ENCODE measurements at places on chromosomes 12 and 14.
A peak's percentile ranks its signal among the peaks of the same experiment; 100 is the strongest.

DNA sequence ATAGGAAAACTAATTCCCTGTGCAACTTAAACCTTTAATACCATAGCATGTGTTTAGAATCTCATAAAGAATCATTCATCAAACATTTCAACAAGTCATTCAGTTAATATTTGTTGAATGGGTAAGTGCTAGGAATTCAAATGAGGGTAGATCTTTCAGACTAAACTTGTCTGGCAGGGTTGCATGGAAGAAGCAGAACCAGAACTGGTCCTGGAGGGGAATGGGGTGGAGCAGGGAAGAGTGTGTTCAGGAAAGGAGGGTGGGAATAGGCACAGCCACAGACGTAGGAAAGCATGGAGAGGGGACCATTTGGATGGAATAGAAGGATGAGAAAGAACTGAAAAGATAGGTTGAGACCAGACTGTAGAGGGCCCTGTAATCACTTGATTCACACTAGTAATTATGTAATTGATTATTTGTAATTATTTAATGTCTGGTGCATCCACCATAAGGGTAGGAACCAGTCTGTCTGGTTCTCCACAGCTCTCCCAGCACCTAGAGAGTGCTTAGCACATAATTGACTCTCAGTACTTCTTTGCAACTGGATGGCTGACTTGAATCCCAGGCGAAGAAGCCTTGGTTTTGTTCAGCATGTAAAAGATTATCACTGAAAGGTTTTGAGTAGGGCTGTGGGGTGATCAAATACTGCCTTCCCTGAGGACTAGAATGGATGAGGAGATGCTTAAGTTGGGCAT lies 3.0 kb upstream of the MAP3K9 start:
- no peak for DNase-seq

GRCh38 chr12:20000229-20000849 lies 368.0 kb upstream of the PDE3A start:
- no peak for DNase-seq

DNA sequence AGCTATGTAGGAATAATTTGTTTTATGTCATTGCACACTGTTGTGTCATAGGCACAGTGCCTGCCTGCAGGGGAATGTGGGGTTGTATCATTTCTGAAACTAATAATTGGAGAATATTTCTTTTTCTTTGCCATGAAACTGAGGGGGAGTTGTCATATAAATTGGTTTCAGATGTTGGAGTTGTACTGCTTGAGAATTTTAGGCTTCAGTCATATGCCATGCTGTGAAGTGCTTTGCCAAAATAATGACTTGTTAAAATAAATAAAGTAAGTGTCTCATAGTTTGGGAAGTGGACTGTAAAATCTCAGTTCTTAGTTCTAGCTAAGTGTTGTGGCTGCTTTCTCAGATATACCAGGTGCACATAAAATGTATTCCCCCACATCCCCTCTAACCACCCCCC lies 116.8 kb downstream of the DAAM1 start:
- DNase-seq, result no peak

GRCh38 chr12:5881666-5882065 lies 63.4 kb downstream of the ANO2 start:
- no peak for DNase-seq

DNA sequence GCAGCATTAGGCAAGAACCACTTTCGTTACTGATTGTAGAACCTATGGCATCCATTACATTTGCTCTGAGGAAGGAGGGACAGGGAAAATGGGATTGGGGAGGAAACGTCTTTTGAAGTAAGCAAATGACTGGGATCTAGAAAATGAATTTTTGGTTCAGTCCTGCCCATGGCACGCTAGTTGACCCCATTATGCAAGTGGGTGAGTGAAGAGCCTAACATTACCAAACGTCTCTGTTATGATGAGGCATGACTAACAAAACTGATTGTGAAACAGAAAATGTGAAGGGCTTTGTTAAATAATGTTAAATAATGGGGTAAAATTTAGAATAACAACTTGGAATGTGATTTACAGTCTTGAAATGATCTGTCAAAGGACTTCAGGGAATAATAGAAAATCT lies 38.9 kb downstream of the CPSF2 start:
- no peak for DNase-seq

GRCh38 chr12:68156636-68157035 lies 2.9 kb downstream of the IFNG start:
- no peak for DNase-seq

DNA sequence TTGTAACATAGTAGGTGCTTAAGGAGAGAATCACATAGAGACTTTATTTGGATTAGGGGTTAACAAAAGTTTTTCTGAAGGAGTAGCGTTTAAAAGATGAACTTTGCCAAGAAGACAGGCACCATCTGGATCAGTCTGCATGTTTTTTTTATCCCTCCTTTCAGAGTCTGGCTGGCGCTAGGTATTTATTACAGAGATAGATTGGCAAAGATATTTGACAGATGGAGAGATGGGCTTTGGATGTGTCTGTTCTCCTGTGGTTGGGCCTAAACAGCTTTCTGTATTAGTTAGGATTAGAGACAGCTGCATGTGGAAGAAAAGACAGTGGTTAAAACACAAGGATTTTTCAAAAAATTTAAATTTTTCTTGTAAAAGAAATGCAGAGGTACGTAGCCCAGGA lies 133.9 kb downstream of the C12orf75 start:
- DNase-seq, result no peak

- DNase-seq, result no peak
Observed at GRCh38 chr14:74062809-74063150, 21.5 kb downstream of the ALDH6A1 start.

DNA sequence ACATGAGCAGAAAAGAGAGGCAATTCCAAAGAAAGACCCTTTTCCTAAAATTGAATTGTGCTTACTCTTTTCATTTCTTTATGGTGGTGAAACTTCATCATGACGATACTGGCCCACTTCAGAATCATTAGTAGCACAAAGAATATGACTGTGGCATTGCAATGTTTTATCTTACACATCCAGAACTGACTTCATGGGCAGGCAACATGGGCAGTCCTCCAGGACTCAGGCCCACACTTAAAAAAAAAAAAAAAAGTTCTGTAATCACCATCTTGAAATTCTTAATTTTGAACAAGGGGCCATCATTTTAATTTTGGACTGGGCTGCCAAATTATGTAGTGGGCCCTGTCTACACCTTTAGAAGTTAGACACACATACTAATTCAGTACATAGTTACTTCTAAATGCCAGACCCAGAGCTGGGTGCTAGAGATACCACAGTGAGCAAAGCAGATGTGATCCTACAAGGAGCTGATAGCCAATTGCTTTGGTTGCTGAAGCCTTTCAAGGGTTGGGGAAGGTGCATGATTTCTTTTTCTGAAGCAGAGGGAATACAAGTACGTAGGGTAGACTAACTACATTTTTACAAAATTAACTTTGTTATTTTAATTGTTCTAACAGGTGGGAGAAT lies 35.2 kb downstream of the HELB start:
- DNase-seq, result no peak

GRCh38 chr14:54902521-54903420 lies at the start of gene GCH1:
Gene GCH1 (minus strand): TSS chr14:54902826. CDS start chr14:54902663, 163 bp downstream.
- DNase-seq, result peak; percentile 40

GRCh38 chr14:37194698-37195097 lies 3.0 kb upstream of the MIPOL1 start:
- DNase-seq, result no peak

- DNase-seq, result no peak
Observed at GRCh38 chr14:103158688-103159087, 35.4 kb downstream of the TNFAIP2 start.

- no peak for DNase-seq
Observed at GRCh38 chr12:56257491-56258067, 605 bp downstream of the ANKRD52 start.

DNA sequence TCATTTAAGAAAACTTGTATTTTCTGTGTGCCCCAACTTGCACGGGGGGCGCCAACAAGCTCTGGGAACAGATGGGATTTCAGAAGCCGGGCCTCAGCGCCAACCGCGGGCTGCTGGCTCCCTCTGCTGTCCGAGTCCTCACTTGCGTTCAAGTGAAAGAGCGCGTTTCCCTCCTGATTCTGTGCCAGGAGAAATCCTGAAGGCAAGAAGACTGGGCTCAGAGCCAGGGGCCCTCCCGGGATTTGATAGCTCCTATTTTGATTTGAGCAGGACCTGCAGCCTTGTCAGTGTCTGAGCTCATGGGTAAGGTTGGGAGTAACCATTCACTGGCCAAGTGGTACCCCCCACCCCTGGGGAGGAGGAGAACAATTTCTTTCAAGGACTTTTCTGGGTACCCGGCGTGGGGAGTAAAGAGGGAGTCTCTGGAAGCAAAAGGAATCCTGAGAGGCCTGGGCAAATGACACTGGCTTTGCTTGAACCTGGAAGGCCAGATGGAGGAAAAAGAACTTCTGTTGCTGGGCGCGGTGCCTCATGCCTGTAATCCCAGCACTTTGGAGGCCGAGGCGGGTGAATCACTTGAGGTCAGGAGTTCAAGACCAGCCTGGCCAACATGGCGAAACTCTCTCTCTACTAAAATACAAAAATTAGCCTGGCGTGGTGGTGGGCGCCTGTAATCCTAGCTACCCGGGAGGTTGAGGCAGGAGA lies 179.0 kb upstream of the RGS6 start:
- peak; percentile 62 for DNase-seq

DNA sequence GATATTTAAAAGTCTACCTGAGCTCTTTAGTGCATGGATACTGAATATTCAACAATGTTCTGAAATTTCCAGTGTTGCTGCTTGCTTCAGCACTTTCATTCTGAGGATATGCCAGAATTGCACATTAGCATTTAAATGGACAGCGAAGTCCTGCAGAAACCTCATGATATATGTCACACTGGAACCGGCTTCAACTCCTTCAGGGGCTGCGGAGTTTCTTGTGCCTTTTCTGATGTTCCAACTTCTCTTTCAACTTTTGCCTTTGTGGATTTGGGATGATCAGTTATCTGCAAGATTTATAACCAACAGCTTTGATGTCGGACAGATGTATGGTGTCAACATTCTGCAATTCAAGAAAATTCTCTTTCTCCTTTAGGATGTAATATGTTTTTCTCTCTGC lies 142.5 kb upstream of the LMNTD1 start:
- no peak for DNase-seq

GRCh38 chr14:104101086-104101621 lies 15.7 kb downstream of the ASPG start:
- no peak for DNase-seq

Data from T-cell (primary cell).